IPS DF 19.7 (cell line): ENCODE measurements at places on chromosomes 16 and 17.

- DNase-seq, result no peak
These were observed 7.9 kb downstream of the WFIKKN2 start for GRCh38 chr17:50843150-50843905.

DNA sequence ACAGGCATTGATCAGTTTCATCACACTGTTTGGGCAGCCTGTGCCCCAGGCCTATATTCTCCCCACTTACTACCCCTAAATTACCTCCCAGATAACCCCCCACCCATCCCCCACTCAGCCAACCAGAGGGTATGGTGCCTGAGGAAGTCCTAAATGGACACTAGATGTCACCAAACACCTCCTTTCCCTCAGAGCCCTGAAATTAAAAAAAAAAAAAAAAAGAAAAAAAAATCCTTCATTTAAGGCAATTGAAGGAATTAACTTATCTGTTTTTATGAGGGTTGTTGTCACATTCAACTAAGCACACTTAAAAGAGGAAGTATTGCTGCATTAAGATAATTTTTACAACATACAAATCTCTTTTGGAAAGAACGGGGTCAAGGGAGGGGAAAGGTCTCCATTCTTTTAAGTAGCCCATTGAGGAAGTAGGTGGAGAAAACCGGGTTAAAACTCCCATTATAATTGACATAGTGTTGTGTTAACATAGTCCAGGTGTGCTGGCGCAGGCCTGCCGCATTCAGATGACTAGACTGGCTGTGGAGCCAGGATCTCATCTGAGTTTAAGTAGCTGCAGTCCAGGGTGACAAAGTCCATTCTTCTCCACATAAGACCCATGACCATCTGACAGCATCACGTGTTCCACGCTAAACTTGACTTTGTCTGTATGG is 46.3 kb downstream of the SNX11 start:
- no peak for DNase-seq

DNA sequence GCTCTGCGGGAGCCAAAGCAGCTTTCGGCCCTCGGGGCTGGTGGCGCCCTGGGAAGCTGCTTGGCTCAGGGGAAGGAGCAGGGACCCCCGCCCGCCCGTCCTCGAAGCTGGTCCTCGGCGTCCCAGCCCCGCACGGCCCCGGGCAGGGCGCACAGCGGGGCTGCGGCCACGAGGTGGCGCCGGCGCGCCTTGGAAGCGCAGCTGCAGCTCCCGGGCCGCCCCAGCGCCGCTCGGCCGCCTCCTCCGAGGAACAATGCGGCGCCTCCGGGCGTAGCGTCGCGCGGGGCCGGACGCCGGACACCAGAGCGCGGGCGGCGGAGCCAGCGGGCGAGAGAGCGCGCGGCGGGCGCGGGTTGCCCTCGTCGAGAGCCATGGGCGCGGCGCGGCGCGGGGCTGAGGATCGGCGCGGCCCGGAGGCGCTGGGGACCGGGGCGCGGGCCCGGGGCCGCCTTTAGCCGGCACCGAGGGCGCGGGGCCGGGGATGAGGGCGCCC is at the start of gene MGAT5B:
Gene MGAT5B, plus strand, starts transcription at position 229 of the 493 bp plus-strand sequence. CDS start 626 bp downstream, outside the sequence.
- peak; percentile 42 for DNase-seq

GRCh38 chr17:68184816-68185436 is 62.9 kb upstream of the AMZ2 start:
- DNase-seq, result no peak

GRCh38 chr17:1203967-1204291 is 24.1 kb upstream of the ABR start:
- no peak for DNase-seq

DNA sequence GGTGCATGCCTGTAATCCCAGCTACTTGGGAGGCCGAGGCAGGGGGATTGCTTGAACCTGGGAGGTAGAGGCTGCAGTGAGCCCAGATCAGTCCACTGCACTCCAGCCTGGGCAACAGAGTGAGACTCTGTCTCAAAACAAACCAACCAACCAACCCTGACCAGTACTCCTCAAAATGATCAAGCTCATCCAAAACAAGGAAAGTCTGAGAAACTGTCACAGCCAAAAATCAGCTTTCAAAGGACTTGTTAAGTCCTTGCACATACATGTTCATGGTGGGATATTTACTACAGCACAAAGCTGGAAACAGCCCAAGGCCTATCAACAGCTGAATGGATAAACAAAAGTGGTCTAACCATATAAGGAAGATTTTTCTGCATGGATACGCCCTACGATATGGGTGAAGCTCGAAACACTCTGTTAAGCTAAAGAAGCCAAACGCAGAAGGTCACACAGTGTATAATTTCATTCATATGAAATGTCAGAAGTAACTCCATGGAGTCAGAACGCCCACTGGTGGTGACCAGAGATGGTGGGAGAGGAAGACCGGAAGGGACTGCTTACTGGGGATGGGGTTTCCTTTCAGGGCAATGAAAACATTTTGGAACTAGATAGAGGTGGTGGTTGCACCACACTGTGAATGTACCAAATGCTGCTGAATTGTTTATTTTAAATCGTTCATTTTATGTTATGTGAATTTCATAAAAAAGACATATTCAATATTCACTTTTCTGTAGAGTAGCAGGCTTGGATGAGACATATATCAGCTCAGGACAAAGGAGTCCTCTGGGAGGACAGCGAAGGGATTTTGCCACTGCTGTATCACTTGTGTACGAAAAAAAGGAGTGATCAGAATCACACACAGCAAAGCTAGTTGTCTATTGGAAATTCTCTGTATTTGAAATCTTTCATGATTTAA is 17.7 kb downstream of the CCL17 start:
- no peak for DNase-seq

GRCh38 chr17:62121025-62121730 is 56.1 kb upstream of the MED13 start:
- no peak for DNase-seq

DNA sequence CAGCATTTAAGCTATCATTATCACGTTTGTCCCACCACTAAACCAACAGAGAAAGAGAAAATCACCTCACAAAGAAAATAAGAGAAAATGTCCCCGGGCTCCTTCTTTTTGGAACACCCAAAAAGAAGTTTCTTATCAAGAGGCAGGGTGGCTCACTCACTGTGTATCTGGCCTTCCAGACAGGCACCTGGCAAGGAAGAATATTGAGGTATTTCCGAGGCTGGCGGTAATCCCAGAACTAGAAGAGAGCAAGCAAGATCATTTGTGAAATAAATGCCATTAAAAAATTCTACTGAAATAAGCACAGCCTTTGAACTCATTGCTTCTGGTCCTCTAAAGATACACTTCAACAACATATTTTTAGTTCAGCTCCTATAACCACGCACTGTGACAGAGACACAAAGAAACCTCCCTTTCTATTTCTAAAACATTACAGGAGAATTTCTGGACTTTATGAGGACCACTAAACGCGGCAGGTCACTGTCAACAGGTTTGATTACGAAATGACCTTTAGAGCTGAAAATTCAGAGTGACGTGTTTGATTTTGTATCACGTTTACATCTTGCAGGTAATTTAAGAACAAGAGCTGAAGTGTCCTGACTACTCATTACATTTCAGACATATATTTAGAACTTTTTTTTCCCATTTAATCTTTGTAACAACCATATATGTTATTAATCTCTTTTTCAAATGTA is 61.0 kb downstream of the WDR59 start:
- DNase-seq, result no peak

DNA sequence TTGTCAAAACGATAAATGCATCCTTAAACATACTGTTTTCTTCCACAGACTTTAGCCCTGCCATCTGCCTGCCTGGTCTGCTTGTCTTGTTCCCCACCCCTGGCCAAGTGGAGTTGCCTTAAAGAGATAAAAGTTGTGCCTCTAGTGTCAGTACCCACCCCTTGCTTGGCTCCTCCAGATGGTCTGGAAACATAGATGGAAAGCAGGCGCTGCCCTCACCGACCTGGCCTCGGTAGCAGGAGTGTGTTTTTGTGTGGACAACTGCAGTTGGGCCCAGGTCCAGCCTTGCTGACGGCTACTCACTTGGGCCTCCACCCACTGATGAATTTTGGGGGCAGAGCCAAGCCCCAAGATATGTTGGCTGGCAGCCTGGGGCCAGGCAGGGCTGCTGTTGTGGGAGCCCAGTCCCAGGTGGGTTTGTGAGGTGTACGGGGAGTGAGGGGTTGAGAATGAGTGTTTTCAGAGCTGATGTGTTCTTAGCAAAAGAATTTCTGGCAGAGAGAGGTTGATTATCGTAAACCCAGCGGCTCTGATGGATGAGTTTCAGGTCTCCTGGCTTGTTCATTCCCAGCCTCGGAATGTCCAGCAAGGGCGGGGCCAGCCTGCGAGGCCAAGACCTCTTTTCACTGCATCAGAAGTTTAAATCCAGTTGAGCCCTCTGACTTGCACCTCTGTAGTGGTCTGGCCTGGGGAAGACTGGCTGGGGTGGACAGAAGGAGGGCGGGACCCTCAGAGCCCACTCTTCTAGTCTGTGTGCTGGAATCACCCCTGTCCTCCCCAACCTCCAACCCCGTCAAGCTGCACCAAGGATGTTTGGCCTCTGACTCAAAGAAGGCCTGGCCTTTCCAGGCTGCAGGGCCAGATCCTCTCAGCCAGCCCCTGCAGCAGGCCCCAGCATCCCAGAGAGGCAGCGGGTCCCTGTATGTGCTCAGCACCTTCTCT is 179.7 kb downstream of the RAB11FIP4 start:
- DNase-seq, result no peak

DNA sequence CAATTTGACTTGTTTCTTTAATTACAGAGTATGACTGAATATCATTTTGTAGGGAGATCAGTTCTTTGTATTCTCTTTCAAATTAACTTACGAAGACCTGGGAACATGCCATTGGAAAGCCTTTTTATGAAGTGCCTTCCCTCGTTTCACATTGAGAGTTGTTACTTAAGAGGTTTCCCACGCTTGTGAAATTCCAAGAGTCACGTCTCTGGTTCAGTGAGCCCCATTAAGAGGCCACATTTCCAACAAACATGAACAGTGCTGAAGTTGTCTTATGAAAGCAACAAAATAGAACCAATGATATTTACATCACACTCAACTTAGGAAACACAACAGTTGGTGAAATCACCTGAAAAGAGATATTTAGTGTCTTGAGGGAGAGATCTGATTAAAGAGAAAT is 334.1 kb downstream of the TOX3 start:
- DNase-seq, result no peak
